ENCODE measurements at places on chromosomes 12 and 14. TPM values are rescaled to one million over a fixed set of nuclear protein-coding genes. Genes with fewer than 3 reads are reported as not detected.
A peak's percentile ranks its signal among the peaks of the same experiment; 100 is the strongest.

- peak; percentile 18 for DNase-seq
These were observed 37.8 kb downstream of the SLCO1A2 start for GRCh38 chr12:21296751-21297406.

GRCh38 chr12:109134186-109134917 lies 18.0 kb downstream of the ACACB start:
- DNase-seq = no peak

- no peak for DNase-seq
These were observed 74.7 kb downstream of the PRORP start for GRCh38 chr14:35197015-35197414.

GRCh38 chr14:69643430-69644200 lies 32.2 kb downstream of the SUSD6 start:
- DNase-seq = peak; percentile 86

DNA sequence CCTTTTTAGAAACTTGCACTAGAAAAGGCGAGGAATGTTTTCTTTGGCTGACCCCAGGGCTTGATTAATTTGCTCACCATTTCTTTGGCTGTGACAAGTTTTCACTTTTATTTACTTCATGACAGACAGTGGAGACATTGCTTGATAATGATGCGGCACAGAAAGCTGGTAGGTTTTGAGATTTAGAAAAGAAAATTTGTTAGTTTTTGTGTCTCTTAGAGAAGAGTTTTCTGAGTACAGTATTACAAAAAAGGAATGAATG lies 18.4 kb downstream of the SRGAP1 start:
- no peak for DNase-seq

GRCh38 chr14:76996563-76997146 lies 31.9 kb downstream of the IRF2BPL start:
- DNase-seq = no peak

DNA sequence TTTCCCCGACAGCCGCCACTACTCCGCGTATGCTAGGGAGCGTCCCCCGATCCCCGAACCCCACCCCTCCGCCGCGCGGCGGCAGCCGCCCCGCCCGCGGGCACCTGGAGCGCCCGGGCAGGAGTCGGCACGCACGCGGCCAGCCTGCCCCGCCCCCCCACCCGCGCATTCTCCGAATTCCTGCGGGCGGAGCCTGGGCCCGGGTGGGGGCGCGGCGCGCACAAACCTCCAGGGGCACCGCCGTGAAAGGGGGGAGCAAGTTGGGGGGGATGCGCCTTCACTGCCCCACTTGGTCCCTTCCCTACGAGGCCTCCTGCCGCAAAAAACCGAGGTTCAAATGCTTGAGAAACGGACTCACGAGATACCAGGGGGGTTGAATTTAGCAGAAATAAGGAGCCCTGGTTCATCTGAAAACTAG lies 1.7 kb downstream of the AJUBA start:
- peak; percentile 82 for DNase-seq

DNA sequence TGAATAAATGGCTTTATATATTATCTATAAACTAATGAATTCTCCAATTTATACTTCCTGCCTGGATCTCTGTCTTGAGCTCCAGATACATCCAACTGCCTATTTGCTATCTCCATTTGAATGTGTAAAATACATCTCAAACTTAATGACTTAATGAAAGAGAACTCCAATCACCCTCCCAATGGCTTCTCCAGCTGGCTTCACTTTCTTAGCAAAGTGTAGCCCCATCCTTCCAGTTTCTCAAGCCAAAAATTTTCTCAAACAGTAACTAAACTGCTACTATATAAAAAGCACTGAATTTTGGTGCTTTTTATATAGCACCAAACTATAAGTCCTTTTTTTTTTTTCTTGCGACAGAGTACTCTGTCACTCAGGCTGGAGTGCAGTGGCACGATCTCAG lies 2.6 kb downstream of the CRY1 start:
- peak; percentile 14 for DNase-seq

DNA sequence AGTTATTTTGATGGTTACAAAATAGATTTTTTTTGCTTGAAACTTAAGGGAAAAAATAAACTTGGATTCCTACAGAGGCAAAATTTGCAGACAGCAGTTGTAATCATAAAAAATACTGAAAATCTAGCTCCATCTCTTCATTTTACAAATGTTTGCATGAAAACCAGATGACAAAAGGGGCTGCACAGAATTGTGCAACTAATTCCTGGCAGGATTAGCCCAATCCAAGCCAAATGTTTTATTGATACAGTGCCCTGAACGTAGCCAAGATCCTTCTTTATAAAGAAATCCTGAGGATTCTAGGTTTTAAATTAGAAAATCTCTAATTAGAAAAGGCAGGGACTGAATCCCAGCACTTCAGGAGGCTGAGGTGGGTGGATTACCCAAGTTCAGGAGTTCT lies 356.4 kb upstream of the SEL1L start:
- DNase-seq = peak; percentile 33

- DNase-seq = no peak
These were observed 441.1 kb downstream of the ETNK1 start for GRCh38 chr12:23066095-23066494.

The CACNA1C gene
- 6.5 TPM for total RNA-seq

The FOXN4 gene
- not detected for total RNA-seq

The ACACB gene
- 17.6 TPM for total RNA-seq

The TMEM117 gene
- 19.6 TPM for total RNA-seq

The TDP1 gene
- 16.8 TPM for total RNA-seq

The APOF gene
- total RNA-seq = not detected

The RAD51B gene
- total RNA-seq = 37.8 TPM

The NPAS3 gene
- 4.4 TPM for total RNA-seq

The RASSF8 gene
- 51.0 TPM for total RNA-seq

All from tongue (tissue), 3 donors.